ENCODE measurements at places on chromosomes 6 and 20. TPM values are rescaled to one million over a fixed set of nuclear protein-coding genes. Genes with fewer than 3 reads are reported as not detected.
A peak's percentile ranks its signal among the peaks of the same experiment; 100 is the strongest.

DNA sequence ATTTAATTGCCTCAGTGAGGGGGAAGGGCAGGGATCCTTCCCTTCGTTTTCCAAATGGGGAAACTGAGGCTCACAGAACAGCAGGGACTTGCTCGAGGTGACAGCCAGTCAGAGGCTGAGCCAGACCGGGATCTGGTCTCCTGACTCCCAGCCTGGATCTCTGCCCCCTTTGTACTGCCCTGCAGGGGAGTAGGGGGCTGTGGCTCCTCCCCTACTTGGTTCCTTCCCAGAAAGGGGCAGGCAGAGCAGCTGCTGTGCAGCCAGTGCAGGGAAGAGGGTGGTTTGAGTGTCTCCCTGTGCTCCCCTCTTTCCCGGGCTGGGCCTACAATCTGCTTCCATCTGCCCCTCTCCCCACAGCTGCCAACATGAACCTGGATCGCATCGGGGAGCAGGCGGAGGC, 37.6 kb downstream of the UQCC2 start:
- DNase-seq: no peak

GRCh38 chr20:49690899-49691620, 22.6 kb downstream of the B4GALT5 start:
- peak; percentile 73 for DNase-seq

Gene ADAM33
- total RNA-seq: not detected

DNA sequence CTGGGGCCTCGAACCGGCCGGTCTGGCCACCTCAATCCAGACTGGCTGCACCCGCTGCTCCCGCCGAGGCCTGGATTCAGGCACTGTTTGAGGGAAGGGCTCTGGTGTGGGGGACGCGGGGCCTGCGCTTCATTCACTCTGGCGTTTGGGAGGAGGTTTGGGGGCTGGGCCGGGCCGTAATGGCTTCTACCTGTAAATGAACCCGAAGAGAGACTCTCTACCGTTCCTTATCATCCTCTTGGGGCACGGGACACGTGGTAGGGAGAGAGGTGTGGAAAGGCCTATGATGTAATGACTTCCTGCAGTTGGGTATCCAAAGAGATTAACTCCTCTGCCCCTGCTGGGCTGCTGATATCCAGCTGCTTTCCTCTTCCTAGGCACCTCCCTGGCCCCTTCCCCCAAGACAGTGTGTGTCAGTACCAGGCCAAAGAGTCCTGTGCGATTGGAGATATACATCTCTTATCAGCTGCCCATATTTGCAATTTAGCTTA, 1.8 kb downstream of the FOXO3 start:
- DNase-seq: peak; percentile 69

- no peak for DNase-seq
These were observed 218.1 kb upstream of the GJE1 start for GRCh38 chr6:141914646-141915045.

- DNase-seq: peak; percentile 80
These were observed 213.7 kb downstream of the ANKRD60 start for GRCh38 chr20:58014628-58015315.

DNA sequence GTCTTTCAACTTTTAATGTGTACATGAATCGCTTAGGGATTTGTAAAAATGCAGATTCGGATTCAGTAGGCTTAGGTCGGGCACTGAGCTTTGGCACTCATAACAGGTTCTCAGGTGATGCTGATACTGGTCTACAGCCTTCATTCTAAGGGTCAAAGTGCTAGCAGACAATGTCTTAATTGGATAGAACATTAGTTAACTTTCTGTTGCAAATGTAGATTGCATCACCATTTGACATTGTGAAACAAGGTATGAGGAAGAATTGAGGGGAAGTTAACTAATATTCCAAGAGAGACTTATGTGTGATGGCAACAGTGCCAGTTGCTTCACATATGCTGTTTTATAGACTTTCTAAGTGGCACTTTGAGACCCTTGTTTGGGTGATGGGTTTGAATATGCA, 86.9 kb downstream of the MLIP start:
- DNase-seq: no peak

Data from HCT116 (cell line).